ENCODE measurements at places on chromosomes 13 and 19. TPM values are rescaled to one million over a fixed set of nuclear protein-coding genes. Genes with fewer than 3 reads are reported as not detected.
A peak's percentile ranks its signal among the peaks of the same experiment; 100 is the strongest.

The KLF2 gene
- total RNA-seq: 12.4 TPM

The TMEM59L gene
- total RNA-seq: not detected

The ALOX5AP gene
- total RNA-seq: 48.5 TPM

The SLC25A15 gene
- total RNA-seq: 18.5 TPM

The PLPPR3 gene
- total RNA-seq: not detected

The RGS9BP gene
- total RNA-seq: not detected

The PSG2 gene
- not detected for total RNA-seq

The CLC gene
- total RNA-seq: 0.36 TPM

The IZUMO1 gene
- total RNA-seq: not detected

The ETV2 gene
- 1.3 TPM for total RNA-seq

DNA sequence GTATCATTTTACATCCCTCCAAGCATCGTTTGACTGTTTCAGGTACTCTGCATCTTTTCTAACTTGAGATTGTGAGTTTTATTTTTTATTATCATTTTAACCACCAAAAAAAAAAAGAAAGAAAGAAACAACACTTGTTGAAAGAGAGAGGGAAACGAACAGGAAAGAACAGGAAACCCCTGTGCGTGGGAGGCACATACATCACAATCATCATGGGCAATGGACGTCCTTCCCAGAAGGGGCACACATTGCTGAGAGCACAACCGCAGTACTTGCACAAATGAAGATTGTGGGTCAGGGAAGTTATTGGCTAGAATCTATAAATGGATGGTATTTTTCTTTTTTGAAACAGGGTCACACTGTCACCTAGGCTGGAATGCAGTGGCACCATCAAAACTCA, 1.7 kb downstream of the CLC start:
- peaks cover 14% of the 10 kb centered on the region for H3K4me1 ChIP-seq
- H3K36me3 ChIP-seq: no peaks in the 10 kb centered on the region
- H3K27ac ChIP-seq: no peak overlapping the region

DNA sequence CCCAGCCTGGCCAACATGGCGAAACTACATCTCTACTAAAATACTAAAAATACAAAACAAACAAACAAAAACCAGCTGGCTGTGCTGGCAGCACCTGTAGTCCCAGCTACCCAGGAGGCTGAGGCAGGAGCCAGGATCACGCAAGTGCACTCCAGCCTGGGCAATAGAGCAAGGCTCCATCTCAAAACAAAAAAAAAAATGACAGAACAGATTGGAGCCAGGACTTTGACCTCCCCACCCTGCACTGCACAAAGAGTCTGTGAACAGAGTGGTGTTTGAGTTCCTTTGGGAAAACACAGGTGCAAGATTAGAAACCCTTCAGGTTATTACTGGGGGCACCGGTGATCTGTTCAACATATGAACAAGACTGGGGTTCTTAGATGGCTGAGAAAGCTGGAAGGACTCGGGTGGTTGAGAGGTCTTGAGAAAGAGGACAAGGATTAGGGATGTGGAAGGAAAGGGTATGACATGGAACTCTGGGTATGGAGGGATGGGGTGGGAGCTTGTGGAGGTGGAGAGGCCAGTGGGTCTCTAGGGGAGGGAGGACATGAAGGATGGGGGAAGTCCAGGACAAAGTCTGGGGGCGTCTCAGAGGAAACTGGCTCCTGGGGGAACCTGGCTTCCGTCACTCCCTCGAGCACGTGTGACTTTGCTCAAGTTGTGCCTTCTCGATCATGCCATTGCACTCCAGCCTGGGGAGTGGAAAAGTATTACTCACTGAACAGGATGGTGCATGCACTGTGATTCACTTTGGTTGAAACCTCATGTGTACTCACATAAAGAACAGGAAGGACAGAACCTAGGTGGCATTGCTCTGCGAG, 25.9 kb downstream of the RCN3 start:
- peaks cover 19% of the 10 kb centered on the region for H3K36me3 ChIP-seq
- no peak for DNase-seq
- H3K27me3 ChIP-seq: no peaks in the 10 kb centered on the region

GRCh38 chr19:50921426-50922316, 10.5 kb upstream of the KLK4 start:
- no peaks in the 10 kb centered on the region for H3K27me3 ChIP-seq
- H3K36me3 ChIP-seq: no peaks in the 10 kb centered on the region
- no peak for DNase-seq
- no peaks in the 10 kb centered on the region for H3K4me1 ChIP-seq
- no peak overlapping the region for H3K27ac ChIP-seq

- H3K4me1 ChIP-seq: no peaks in the 10 kb centered on the region
- H3K27ac ChIP-seq: no peak overlapping the region
- H3K27me3 ChIP-seq: no peaks in the 10 kb centered on the region
- DNase-seq: no peak
- no peaks in the 10 kb centered on the region for H3K36me3 ChIP-seq
Observed at GRCh38 chr19:20182222-20182785, 15.3 kb downstream of the ZNF486 start.

GRCh38 chr13:106471957-106472543, 63.4 kb downstream of the EFNB2 start:
- H3K4me1 ChIP-seq: no peaks in the 10 kb centered on the region
- H3K4me3 ChIP-seq: no peak overlapping the region
- DNase-seq: no peak
- H3K27me3 ChIP-seq: no peaks in the 10 kb centered on the region
- no peak overlapping the region for H3K27ac ChIP-seq

DNA sequence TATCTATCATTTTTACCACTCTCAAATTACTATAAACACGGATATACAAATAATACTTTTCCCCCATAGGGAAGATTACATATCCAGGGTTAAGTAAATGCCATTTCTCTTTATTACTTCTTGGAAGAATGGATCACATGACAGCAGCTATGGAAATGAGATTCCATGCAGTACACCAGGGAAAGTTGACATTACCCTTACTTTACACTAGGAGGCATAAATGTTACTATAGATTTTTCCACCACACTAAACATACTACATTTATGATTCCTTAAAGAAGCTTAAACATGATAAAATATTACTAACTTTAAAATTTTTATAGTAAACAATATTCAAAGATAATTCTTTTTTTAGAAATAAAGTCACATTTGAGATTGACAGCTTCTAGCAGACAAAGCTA, 611.4 kb downstream of the PCDH9 start:
- H3K27me3 ChIP-seq: no peaks in the 10 kb centered on the region
- no peak overlapping the region for H3K27ac ChIP-seq
- DNase-seq: no peak
- no peaks in the 10 kb centered on the region for H3K4me1 ChIP-seq

DNA sequence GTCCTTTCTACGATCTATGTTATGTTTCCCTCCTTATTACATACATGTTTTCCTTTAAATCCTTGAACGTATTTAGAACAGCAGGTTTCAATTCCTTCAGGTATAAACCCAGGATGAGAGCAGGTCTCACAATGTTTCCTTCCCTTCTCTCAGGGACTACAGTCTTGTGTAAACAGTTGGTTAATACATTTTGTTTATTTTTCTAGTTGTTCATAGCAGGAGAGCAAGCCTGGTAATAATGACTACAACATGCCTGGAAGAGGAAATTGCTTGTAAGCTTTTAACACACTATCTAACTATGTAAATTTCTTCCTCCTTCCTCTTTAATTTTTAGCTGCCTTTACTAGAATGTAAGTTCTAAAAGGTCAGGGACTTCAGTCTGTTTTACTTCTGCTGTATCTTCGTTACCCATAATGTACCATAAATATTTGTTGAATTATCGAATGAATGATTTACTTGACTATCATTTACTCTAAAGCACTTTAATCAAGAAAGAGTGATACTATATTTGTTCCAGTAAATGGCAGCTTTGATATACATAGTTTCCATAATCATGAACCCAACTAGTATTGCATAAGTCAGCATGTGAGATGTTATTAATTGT, 28.9 kb upstream of the TNFRSF19 start:
- H3K4me3 ChIP-seq: no peak overlapping the region
- no peaks in the 10 kb centered on the region for H3K27me3 ChIP-seq
- no peak overlapping the region for H3K27ac ChIP-seq
- no peak for DNase-seq
- no peaks in the 10 kb centered on the region for H3K36me3 ChIP-seq

GRCh38 chr13:59834801-59835200, 328.9 kb downstream of the DIAPH3 start:
- H3K4me1 ChIP-seq: no peaks in the 10 kb centered on the region
- H3K27ac ChIP-seq: no peak overlapping the region

DNA sequence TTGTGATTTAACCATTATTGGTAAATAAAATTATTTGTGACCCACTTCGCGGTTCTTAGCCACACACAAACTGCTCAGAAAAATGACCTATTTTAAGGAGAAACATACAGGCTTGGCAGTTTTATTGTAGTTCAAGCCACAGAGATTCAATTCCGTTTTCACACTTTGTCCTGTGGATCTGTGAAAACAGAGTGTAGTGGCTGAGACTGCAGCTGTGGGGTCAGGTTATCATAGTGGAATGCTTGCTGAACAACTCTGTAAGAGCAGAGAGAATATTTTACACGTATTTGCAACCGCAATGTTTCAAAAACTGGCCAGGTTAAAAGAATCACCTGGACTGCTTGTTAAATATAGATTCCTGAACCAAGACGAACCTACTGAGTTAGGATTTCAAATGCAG, 292.5 kb downstream of the GPC5 start:
- no peak overlapping the region for H3K4me3 ChIP-seq
- H3K4me1 ChIP-seq: no peaks in the 10 kb centered on the region
- DNase-seq: no peak
- H3K27ac ChIP-seq: no peak overlapping the region

GRCh38 chr13:20441056-20441455, 84.6 kb downstream of the CRYL1 start:
- H3K4me1 ChIP-seq: peaks cover 8% of the 10 kb centered on the region
- DNase-seq: no peak
- H3K27ac ChIP-seq: no peak overlapping the region
- no peaks in the 10 kb centered on the region for H3K27me3 ChIP-seq
- H3K36me3 ChIP-seq: no peaks in the 10 kb centered on the region

GRCh38 chr13:44363631-44364344, 9.8 kb upstream of the SERP2 start:
- DNase-seq: no peak
- H3K27me3 ChIP-seq: no peaks in the 10 kb centered on the region
- H3K4me3 ChIP-seq: no peak overlapping the region

DNA sequence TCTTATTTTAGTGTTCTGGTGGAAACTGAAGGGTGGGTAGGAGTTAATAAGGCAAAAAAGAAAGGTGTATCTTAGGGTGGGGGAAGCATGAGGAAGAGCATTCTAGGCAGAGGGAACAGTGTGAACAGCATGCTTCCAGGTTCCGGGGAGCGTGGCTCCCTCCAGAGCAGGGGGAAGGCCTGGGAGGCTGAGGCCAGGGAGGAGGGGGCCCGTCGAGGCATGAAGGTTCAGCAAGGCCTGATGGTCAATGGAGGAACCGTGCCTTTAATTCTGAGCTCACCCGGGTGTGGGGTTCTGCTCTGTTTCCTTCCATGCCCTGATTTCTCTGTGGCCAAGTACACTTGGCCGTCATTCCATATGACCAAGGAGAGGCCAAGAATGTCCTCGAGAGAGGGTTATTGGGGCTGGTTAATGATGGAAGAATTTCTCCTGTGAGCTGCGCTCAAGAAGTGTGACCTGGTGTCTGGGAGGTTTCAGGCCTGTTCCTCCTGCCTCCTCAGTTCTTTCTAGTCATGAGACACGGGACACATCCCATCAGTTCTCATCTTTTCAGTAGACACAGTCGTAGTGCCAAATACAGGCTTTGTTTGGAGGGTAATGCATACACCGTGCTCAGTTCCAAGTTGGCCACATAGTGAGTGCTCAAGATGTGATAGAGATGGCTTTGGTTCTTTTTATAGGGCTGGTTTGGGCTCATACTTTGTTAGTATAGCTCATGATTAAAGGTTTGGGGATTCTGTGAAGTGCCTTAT, 73.6 kb downstream of the SIPA1L3 start:
- H3K27ac ChIP-seq: peak overlapping the region; percentile 95
- DNase-seq: no peak
- 0 out of 2 replicates have a peak overlapping the region, but pooled peaks have one; percentile 38 for H3K4me3 ChIP-seq
- H3K27me3 ChIP-seq: no peaks in the 10 kb centered on the region
- peaks cover 5% of the 10 kb centered on the region for H3K36me3 ChIP-seq

DNA sequence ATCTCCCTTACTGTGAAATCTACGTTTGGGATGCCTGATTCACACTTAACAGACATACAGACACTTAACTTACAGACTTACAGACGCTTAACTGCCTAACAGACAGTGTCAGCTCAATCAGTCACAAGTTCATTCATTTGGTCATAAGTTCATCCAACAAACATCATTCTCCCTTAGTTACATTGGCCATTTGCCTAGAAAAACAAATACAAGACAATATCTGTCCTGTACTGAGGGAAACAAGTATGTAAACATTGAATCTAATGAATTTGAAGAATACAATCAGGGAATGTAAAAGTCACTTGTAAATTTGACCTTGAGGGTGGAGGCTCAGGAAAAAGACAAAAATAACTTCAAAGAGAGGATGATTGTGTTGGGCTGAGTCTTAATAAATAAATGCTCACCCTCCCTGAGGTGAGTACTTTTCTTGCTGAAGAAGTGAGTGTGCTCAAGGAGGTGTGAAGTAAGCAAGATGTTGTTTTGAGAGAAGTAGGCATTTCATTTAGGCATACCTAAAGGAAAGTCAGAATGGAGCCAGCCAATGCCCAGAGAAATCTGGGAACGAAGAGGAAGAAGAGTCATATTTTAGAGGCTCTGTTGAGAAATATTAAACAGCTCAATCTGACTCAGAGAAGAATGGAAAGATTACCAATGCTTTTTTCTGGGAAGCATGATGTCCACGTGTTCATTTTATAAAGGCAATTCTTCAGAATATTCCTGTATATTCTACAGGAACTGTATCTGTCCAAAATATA, 958.4 kb upstream of the SLC10A2 start:
- no peaks in the 10 kb centered on the region for H3K4me1 ChIP-seq
- H3K4me3 ChIP-seq: no peak overlapping the region
- no peaks in the 10 kb centered on the region for H3K27me3 ChIP-seq
- no peak for DNase-seq

GRCh38 chr13:114226088-114226487, 8.6 kb upstream of the CDC16 start:
- H3K4me3 ChIP-seq: no peak overlapping the region

- H3K36me3 ChIP-seq: no peaks in the 10 kb centered on the region
- H3K4me1 ChIP-seq: no peaks in the 10 kb centered on the region
- peaks cover 2% of the 10 kb centered on the region for H3K27me3 ChIP-seq
- H3K27ac ChIP-seq: no peak overlapping the region
- DNase-seq: no peak
Observed at GRCh38 chr13:40168425-40169166, 497.8 kb downstream of the FOXO1 start.

DNA sequence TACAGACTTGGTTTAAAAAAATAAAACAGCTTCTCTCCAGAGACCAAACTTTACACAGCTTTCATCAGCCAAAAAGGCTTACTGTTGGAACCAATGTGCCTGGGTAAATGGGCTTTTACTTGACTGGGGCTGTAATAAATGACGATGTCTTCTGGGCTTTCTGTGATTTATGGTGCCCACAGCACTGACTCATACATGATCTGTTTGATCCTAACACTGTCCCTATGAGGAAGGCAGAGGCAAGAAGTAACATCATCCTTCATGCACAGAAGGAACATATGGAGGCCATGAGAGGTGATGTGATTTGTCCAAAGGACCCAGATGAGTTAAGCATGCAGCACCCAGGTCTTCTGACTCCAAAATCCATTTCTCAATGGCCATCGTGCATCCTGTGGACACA, 77.4 kb downstream of the DOCK9 start:
- H3K36me3 ChIP-seq: no peaks in the 10 kb centered on the region
- H3K27ac ChIP-seq: no peak overlapping the region
- no peaks in the 10 kb centered on the region for H3K27me3 ChIP-seq
- DNase-seq: no peak
- H3K4me3 ChIP-seq: no peak overlapping the region

GRCh38 chr19:48478339-48479256, 9.4 kb downstream of the CYTH2 start:
- peaks cover 3% of the 10 kb centered on the region for H3K36me3 ChIP-seq
- no peak for DNase-seq
- no peaks in the 10 kb centered on the region for H3K27me3 ChIP-seq
- no peak overlapping the region for H3K27ac ChIP-seq
- no peaks in the 10 kb centered on the region for H3K4me1 ChIP-seq
- no peak overlapping the region for H3K4me3 ChIP-seq

Measured in GM12878 (cell line).